Liver (tissue), 10 donors: ENCODE measurements at places on chromosomes 4 and X. TPM values are rescaled to one million over a fixed set of nuclear protein-coding genes. Genes with fewer than 3 reads are reported as not detected.

The NALF2 gene
- not detected for total RNA-seq

GRCh38 chr4:58063404-58064160, 953.4 kb upstream of the IGFBP7 start:
- no peaks in the 10 kb centered on the region for H3K27me3 ChIP-seq
- H3K27ac ChIP-seq = no peak overlapping the region
- DNase-seq = no peak
- H3K4me1 ChIP-seq = no peaks in the 10 kb centered on the region
- H3K4me3 ChIP-seq = no peak overlapping the region

DNA sequence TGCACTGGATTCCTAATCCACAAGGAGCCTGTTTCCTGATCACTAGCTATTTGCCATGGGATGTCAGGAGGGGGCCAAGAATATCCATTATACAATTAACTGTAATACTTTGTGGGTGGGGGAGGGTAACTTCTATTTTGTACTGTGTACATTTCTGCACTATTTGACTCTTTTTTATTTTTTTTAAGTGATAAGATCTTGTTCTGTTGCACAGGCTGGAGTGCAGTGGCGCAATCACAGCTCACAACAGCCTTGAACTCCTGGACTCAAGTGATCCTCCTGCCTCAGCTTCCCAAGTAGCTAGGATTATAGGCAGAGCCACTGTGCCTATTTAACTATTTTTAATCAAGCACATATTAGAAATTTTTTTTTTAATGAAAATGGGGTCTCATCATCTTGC, 134.1 kb downstream of the ELOVL6 start:
- peaks cover 29% of the 10 kb centered on the region for H3K4me1 ChIP-seq
- no peak overlapping the region for H3K4me3 ChIP-seq
- H3K27me3 ChIP-seq = no peaks in the 10 kb centered on the region
- H3K36me3 ChIP-seq = no peaks in the 10 kb centered on the region

GRCh38 chr4:109276482-109277095, 25.9 kb downstream of the COL25A1 start:
- no peaks in the 10 kb centered on the region for H3K4me1 ChIP-seq
- no peak overlapping the region for H3K27ac ChIP-seq
- no peaks in the 10 kb centered on the region for H3K27me3 ChIP-seq
- no peaks in the 10 kb centered on the region for H3K36me3 ChIP-seq
- H3K4me3 ChIP-seq = no peak overlapping the region

The XK gene
- 3.0 TPM for total RNA-seq
